Colonic mucosa (tissue), 4 donors: ENCODE measurements at places on chromosomes 3 and 15.

DNA sequence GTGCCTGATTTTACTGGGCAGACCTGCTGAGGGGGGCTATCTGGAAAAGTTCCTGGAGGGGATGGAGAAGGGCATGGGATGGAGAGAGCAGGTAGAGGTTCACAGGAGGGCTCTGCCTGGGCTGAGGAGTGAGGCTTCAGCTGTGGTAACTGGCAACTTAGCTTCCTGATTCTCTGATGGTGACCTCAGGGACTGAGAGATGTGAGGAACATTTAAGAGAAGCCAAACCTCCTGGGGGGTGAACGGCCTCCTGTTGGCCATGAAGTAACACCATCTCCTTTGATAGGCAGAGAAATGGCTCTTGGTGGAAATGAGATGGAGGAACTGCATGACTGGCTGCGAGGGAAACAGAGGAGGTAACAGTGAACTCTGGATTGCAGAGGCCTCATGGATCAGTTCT lies 97.3 kb upstream of the ROPN1 start:
- no peak for DNase-seq

DNA sequence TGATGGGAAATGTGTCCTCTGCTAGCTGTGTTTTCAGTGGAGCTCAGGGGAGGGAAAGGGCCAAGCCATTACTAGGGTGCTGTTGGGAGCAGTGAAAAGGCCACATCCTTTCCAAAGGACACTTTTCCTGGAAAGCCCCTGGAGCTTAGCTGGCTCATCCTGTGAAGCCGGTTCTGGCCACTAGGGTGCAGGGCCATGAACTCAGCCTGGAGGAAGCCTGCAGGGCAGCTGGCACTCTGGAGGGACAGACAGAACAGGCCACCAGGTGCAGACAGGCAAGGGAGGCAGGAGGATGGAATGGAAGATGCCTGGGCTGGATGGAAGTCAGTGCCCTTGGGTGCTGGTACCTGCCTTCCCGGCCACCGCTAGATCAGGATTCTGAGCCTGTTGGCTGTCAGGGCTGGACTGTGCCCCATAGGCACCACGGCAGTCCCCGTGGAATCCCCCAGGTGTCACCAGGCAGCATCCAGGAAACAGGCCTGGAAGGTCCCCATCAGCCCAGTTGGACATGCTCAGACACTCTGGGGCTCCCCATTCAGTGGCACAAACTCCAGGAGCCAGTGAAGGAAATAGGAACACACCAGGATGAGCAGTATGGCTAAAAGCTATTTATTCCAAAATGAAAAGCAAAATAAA lies 76.2 kb upstream of the C2CD4B start:
- DNase-seq = peak; percentile 31

GRCh38 chr3:106534206-106534605 lies 665.4 kb upstream of the CBLB start:
- DNase-seq = no peak

DNA sequence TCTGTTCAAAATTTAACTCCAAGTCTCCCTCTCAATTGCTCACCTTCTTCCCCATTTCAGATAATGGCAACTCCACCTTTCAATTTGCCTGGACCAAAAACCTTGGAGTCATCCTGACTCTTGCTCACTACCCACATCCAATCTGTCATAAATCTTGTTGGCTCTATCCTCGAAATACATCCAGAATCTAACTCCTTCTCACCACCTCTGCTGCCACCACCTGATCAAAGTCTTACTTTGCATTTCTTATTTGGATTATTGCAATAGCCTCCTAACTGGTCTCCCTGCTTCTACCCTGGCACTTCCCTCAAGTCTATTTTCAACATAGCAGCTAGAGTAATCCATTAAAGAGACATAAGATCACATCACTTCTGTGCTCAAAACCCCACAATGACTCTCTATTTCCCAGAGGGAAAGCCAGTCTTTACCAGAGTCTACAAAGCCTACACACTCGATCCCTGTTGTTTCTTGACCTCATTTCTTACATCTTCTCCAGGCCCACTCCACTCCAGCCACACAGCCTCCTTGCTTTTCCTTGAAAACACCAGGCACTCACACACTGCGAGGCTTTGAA lies 86.6 kb downstream of the GPR156 start:
- DNase-seq = no peak

GRCh38 chr3:134308350-134308891 lies 57.8 kb upstream of the RYK start:
- DNase-seq = peak; percentile 89

DNA sequence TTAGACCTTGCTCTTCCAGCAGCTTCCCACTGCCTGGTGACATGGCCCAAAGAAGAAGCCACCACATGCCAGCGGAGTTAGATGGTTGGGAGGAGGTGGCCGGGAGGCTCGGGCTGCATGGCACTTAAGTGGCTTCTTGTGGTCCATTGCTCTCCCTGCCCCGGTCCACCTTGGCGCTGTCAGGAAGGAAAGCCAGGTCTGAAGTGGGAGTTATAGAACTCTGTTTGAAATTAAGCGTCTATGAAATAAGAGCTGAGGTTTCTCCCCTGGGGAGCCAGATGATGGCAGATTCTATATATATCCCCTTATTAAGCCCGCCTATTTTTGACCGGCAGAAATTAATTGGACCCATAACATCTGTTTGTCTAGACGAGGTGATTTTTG lies 61.2 kb downstream of the ITGA11 start:
- no peak for DNase-seq

GRCh38 chr15:44545913-44546802 lies 9.2 kb downstream of the EIF3J start:
- DNase-seq = no peak

- DNase-seq = no peak
These were observed 16.2 kb upstream of the ITGA11 start for GRCh38 chr15:68447976-68448755.

GRCh38 chr3:192927016-192927415 lies 9.4 kb upstream of the MB21D2 start:
- no peak for DNase-seq

DNA sequence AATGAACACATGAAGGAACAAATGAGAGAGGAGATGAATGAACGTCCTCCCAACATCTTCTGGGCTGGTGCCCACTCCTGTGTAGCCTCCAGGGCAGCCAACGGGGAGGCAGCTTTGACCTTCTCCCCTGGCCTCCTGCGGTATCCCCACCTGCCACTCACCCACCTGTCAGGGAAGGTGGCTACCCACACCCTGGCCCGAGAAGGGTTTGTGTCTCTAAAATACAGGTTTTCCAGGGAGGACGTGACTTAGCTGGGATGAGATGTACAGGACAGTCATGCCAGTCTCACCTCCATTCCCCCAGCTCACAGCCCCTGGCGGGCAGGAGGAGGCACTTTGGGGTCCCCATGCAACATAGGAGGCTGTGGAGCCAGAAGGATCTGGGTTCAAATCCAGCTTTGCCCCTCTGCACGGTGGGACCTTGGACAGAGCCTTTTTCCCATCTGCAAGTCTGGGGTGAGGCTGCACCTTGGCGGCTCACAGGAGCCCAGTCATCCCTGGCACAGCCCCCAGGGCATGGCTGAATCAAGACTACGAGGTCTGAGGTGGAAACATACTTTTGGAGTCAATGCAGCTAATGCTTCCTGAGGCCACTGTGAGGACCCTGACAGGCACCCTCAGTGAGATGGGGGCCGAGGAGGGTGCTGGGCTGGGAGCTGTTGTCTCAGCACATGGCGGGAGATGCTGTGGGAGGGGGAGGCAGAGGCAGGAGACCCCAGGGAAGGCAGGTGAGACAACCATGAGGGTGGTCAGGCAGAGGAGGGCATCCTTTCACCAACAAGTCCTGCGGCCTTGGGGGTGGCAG lies 11.1 kb upstream of the PLXND1 start:
- no peak for DNase-seq
